ENCODE measurements at places on chromosomes 6 and 20.
A peak's percentile ranks its signal among the peaks of the same experiment; 100 is the strongest.

DNA sequence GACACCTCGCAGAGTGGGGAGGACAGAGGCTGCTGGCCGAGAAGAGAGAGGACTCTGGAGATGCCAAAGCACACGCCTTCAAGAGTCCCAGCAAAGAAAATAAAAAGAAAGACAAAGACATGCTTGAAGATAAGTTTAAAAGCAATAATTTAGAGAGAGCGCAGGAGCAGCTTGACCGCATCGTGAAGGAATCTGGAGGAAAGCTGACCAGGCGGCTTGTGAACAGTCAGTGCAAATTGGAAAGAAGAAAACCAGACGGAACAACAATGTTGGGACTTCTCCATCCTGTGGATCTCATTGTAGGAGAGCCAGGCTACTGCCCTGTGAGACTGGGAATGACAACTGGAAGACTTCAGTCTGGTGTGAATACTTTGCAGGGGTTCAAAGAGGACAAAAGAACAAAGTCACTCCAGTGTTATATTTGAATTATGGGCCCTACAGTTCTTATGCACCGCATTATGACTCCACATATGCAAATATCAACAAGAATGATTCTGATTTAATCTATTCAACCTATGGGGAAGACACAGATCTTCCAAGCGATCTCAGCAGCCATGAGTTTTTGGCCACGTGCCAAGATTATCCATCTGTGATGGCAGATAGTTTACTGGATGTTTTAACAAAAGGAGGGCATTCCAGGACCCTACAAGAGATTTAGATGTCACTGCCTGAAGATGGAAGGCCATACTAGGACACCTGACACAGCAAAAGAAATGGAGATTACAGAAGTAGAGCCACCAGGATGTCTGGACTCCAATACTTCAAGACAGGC lies 52.2 kb downstream of the REV3L start:
- DNase-seq, result no peak

GRCh38 chr20:53922901-53923314 lies 147.5 kb downstream of the BCAS1 start:
- DNase-seq, result no peak

DNA sequence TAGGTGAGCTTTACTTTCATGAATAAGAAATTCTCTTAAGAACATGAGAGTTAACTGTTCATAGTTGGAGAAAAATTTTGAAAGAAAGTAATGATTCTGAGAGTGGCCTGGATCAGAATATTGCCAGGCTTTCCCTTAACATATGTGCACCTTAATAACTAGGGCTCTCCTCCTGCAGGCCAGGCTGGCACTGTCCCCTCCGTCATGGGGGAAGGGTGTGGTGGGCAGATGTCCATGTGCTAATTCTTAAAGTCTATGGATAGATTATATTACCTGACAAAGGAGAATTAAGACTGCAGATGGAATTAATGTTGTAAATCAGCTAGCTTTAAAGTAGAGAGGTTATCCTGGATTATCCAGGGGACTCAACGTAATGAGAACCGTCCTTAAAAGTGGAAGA lies 10.9 kb upstream of the KLHL32 start:
- no peak for DNase-seq

DNA sequence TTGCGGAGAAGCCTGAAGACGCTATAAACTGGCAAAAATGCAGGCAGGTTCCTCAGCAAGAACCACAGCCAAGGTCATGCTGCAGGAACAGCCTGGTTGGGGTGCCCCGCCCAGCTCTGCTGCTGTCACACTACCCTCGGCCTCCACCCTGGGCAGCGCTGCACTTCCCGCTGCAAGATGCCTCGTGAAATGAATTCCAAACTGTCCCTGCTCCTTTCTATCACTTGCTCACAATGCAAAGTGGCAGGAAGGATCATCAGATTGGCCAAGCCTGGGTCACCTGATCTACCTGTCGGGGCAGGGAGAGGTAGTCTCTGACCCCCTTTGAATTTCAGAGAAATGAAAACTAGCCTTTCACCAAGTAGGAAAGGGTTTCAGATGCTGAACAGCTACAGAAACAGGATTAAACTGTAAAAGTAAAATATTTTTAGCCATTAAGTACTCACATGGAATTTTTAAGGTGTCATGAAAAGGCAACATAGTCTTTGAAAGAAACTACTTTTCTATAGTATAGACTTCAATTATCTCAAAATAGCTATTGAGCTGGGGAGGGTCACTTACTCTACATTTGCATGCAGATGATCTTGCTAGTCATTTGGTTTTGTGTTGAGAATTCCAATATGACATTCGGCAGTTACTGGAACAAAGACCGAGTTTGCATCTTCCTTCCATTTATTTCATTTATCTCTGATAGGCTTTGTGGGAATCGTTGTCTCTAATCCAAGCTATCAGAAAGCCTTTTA lies 236.4 kb upstream of the ASCC3 start:
- DNase-seq, result no peak

- DNase-seq, result no peak
Measured at GRCh38 chr6:136608991-136609390, 58.8 kb upstream of the MAP7 start.

GRCh38 chr20:59439243-59439642 lies 138.8 kb downstream of the EDN3 start:
- no peak for DNase-seq

DNA sequence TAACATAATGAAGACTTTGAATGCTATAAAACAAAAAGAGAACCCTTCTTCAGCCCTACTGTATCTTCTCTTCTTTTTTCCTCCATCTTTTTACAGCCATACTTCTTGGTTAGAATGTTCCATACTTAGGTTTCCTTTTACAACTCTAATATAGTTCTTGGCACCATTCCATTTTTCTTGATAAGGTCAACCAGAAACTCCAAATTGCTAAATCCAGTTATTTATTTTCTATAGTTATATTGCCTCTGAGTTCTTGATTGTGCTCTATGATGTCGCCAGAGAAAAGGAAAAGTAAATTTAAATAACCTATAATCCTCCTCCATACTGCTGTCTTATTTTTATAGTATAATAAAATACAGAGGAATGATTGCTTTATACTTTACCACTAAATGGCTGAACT lies 26.7 kb upstream of the COL10A1 start:
- DNase-seq, result no peak

DNA sequence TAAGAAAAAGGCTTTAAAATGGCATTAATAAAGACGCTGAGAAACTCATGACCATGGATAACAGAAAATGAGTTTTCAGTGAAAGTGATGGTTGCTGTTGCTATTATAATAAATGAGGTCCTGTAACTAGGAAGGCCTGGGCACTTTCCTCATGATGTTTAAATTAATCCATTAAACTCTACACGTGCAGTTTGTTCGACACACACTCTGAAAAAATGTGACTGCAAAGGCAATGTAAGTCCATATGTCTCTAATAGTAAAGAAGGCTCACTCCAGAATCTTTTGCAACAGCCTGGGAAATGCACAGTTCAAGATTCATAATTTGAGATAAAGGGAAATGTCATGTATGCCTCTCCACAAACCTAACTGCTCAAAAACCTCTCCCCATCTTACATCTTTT lies 153.4 kb downstream of the COL12A1 start:
- DNase-seq, result no peak

GRCh38 chr6:32070814-32071543 lies 32.8 kb downstream of the CYP21A2 start:
- DNase-seq, result no peak

- no peak for DNase-seq
Measured at GRCh38 chr20:10661261-10661660, 12.5 kb downstream of the JAG1 start.

- DNase-seq, result no peak
Measured at GRCh38 chr6:129744201-129744879, 34.4 kb upstream of the ARHGAP18 start.

DNA sequence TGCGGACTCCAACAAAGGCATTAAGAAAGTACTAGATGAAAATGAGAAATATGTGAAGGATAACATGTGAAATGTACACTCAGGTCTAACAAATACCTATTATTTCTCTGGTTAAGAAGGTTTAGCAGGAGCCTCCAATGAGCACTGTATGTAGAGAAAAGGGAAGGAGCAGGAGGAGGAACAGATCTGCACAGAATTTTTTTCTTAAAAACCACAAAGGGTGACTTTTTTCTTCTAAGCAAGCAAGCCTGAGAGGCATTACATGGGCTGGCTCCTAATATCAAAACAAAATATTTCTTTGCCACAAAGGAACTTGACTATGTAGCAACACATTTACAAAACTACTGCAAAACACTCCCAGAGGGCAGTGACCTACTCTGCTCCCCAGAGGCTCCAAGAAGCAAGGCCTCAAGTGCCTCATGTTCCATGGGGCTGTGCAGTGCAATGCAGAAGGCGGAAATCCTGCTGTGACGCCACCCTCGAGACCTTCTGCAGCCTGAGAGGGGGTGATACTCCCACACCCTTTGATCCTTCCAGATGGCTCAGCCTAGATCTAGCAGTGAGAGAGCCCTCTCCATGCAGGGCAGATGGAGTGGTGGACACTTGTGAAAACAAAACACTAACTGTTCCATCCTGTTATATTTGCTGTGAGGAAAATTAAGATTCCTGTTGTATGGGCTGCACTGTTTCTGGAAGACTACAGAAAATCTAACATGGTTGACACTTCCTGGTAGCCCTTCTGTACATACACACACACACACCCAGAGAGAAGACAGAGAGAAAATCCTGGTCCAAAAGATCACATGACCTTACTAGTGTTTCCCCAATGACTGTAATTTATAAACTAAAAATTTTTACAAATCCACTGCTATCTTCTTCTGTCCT lies 36.0 kb upstream of the SMIM29 start:
- DNase-seq, result peak; percentile 43

DNA sequence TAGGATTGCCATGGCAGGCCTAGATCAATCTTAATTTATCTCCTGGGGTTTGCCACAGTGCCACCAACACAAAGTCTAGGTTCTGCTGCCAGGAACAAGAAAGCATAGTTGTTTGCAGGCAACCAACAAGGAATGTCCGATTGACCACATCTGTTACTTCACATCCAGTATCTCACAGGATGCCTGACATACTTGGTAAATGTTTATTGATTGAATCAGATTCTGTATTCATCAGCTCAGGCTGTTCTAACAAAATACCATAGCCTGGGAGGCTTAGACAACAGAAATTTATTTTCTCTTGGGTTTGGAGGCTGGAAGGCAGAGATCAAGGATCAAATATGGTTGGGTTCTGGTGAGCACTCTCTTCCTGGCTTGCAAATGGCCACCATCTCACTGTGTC lies 26.3 kb upstream of the MC3R start:
- DNase-seq, result no peak

DNA sequence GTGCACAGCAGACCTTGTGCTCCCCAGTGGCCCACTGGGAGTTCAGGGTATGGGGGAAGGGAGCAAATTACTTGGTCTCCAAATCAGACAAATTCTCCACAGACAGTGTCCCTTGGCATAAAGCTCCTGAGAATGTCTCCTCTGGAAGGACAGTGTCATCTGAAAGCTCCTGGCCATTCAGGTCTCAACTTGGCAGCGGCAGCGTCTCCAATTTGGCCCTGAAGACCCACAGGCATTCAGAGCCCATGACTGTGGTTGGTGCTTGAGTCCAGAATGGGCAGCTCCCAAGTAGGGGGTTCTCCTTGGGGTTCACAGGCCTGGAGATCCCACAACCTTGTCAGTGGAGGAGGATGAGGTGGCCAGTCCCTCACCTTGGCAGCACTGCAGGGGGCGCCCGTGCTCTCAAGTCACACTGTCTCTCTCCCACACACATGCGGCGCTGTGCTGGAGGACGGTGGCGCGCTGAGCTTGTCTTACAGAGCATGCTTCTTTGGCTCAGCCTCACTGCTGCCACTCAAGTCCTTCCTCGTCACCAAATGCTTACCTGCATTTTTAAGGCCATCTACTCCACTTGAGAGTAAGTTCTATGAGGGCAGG lies 20.7 kb downstream of the DYNLRB1 start:
- DNase-seq, result peak; percentile 20

DNA sequence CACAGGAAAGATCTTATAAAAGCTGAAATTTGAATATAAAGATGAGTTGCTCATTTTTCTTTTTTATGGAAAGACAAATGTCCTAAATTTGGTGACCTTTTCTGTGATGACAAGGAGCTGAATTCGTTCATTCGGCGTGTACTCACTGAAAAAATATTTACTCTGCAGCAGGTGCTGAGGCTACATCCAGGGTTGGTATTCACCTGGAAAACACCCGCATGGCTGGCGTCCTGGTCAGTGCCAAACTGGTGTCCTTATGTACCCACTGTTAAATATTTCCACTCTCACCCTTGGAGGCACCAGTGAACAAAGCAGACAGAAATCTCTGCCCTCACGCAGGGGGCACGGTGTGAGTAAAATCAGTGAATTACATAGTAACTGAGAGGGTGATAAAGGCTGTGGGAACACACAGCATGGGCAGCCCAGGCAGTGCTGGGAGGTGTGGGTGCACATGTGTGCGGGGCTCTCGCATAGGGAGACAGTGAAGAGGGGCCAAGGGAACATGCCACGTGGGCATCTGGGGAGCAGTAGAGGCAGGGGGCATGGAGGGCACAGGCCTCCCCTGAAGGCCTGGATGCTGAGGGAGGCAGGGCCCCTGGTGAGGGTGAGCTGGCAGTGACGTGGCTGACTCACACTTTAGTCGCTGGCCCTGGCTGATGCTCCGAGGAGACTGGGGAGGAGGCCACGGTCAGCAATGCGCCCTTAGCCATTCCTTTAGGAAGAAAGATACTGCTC lies 89.7 kb downstream of the INSM1 start:
- no peak for DNase-seq

GRCh38 chr6:164014346-164015087 lies 600.0 kb downstream of the QKI start:
- no peak for DNase-seq

DNA sequence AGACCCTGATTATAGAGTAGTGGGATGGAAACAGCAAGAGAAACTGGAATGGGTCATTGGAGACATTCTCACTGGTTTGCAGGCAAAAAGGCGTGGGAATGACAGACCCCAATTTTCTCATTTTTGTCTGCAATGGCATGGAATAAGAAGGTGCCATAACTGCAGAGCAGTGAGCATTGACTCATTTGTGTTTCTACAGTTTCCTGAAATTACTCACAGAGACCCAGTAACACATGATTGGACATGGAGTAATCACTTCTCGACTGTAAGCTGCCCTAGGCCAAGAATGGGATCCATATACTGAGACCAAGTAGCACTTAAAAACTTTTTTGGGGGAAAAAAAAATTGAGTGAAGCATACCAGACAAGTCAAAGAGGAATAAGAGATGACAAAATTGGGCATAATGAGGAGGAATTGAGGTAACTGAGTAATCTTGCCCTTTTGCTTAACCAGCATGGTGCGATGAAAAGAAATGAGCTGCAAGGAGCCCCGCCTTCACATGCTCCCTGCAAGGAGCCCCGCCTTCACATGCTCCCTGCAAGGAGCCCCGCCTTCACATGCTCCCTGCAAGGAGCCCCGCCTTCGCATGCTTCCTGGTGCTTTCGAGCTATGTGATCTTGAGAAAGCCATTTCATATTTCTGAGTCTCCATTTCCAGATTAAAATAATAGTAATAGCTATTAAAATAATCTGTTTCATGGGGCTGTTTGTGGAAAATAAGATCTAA lies 44.1 kb downstream of the NHSL1 start:
- DNase-seq, result peak; percentile 12

DNA sequence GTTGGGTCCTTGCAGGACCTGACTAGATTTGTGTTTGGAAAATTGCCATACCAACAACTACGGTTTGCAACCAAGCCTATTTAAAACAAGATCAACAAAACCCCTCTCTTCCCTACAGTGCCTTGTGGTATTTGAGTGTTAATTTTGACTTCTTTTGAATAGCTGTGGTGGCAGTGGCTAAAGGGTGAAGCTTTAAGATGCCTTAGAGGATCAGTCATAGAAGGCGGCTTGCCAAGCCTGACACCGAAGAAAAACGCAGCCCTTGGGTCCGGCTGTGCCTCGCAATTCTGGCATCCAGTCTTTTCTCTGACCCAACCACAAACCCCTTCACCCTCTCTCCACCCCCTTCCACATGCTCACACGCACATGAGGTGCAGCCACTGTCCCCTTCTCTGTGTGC lies 32.6 kb downstream of the BMP6 start:
- no peak for DNase-seq

- no peak for DNase-seq
Measured at GRCh38 chr6:134106702-134107101, 54.3 kb upstream of the SLC2A12 start.

Measured in DND-41 (cell line).